ENCODE measurements at places on chromosomes 4 and X.

GRCh38 chr4:157075811-157076577 is at the start of gene GLRB:
Gene GLRB, plus strand, starts transcription at chr4:157076150. Its CDS starts 1,875 bp downstream, at chr4:157078025.
- DNase-seq: no peak

DNA sequence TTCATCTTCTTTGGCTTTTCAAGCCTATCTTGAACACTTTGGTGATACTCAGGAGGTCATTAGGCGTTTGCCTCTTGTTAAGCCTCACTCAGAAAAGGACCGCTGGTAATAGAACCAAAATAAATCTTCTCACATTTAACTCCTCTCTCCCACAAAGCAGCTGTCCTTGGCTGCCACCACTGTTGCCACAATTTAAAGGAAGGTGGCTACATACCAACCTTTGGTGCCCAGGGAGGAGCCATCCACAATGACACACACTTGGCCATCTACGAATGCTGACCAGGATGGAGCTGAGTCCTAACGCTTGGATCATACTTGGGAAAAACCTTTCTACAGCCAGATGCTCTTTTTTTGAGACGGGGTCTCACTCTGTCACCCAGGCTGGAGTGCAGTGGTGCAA is 210.2 kb downstream of the HS6ST2 start:
- DNase-seq: no peak

DNA sequence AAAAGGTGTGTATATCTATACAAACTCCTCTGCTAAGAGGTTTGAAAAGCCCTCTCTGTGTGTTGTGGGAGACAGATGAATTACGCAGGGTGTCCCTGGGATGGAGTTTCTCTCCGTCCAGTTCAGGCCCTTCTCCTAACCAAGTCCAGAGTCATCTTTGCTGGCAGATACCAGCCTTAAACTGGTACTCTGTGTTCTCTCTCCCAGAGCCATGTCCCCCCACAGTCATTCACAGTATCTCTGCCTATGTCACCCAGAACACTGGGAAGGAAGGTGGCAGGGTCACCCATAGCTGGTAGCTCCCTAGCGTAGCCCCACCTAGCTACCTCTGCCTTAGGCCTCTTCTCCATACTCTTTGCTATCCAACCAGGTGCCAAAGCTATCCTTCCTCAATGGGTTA is 8.9 kb downstream of the AMER1 start:
- DNase-seq: no peak

- no peak for DNase-seq
Measured at GRCh38 chr4:82371497-82371896, 2.3 kb downstream of the HNRNPD start.

DNA sequence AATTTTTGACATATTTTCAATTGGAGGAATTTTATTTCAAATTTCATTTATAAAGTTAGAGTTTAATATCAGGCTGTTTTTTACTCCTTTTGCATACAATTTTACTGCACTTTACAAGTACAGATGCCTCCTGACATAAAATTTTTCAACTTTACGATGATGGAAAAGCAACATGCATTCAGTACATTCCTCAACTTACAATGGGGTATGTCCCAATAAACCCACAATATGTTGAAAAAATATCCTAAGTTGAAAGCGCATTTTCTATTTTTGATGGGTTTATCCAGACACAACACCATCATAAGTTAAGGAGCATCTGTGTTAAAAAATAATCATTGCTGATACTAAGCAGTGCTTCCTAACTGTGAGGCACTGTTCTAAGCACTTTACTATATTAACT is 4.3 kb downstream of the KLHL5 start:
- no peak for DNase-seq

DNA sequence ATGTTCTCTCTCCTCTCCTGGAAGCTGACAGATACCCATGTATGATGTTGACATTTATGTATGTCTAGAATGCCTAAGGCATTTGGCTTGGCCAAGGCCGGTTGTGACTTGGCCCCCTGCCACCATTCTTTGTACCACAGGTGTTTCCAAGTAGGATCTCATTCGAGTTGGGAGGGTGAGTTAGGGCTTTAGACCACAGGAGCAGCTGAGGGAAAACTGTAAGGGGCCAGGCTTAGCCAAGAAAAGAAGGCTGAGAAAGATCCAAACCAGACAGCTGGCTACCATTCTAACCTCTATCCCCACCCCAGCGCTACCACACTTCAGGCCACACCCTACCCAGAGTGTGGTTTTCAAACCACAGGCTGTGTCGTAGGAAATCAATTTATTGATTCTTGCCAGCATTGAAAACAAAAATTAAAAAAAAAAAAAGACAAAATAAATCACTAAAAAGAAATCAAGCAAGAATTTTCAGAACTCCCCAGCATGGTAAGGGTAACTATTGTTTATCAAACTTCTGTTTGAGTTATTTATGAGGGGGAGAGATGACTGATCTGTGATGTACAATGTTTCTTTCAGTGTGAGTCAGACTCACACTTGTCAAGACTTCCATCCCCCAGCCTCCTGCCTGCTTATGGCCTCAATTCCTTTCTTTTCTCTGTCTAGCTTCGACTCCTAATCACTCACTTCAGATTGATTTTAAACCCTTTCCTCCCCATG is 9.9 kb downstream of the TMSB4X start:
- no peak for DNase-seq

- DNase-seq: no peak
Measured at GRCh38 chr4:141654098-141654497, 17.7 kb downstream of the IL15 start.

GRCh38 chrX:68550193-68550592 is 51.3 kb downstream of the YIPF6 start:
- no peak for DNase-seq

GRCh38 chrX:121000589-121000988 is 15.0 kb upstream of the CT47A1 start:
- DNase-seq: no peak

GRCh38 chrX:148412006-148412405 is 88.4 kb upstream of the AFF2 start:
- no peak for DNase-seq

DNA sequence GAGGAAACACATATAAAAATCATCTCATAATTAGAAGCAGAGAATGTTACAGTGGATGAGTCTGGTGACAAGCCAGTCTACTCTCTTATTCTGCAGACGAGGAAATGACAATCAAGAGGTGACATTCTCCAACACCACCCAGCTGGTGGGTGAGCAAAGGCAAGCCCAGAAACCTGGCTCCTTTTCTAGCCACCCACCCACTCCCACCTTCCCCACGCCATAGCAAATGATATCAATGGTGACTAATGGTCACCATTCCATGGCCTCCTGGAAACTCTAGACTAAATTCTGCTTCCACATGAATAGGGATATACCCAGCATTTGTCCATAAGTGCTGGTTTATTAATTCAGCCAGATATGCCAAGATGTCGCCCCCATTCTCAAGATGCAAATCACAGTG is 10.7 kb downstream of the SEL1L3 start:
- no peak for DNase-seq

DNA sequence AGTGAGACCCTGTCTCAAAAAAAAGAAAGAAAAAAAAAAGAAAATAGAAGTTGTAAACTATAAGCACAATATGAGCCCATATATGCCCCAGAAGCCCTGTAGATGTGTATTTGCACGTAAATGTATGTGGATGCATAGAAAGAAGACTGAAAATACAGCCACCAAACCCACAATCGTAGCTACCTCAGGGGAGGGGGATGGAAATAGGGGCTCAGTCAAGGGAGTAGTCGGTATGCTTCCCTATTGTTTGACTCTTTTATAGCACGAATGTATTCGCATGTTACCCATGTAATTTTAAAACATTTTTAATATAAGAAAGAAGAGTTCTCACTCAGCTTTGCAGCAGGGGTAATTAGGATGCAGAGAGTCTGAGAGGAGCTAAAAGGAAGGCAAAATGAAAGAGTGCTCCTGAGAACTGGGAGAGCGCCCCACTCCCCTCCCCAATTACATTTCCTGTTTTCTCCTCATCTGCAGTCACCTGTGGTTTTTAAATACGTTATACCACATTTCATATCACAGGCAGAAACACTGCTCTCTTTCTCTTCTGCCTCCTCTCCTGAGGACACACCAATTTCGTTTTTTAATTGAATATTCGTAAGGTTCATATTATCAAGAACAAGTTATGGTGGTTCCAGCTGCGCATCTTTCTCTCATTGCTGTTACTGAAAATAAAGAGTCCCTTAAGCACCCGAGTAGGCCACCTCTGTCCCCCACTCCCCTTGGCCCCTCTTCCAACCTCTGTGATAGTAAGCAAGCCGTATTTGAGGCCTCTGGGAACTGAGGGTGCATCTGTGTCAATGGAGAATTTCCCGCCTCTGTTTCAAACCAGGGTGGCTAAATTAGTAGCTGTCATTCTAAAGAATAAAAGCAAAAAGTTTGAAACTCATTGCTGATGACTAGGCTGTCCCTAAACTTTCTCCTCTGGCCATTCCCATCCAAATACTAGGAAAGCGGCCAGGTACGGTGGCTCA is 10.7 kb downstream of the SEPTIN6 start:
- DNase-seq: no peak

- no peak for DNase-seq
Measured at GRCh38 chr4:55082756-55083155, 42.6 kb downstream of the KDR start.

DNA sequence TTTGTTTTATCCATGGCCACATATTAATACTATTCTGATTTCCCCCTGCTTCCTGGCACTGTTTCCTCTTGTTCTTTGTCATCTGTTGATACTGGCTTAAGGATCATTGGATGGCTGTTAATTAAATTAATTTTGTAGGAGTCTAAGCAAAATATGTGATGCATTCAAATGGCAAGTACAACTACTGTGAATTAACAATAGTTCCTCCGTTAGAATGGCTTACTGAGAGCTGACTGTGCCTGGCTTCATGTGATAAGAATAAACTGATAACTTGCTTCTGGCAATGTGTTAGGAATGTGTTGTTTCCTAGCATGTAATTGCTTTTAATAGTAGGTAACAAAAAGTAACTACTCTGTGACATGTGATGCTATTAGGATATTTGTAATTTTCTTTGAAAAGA is 98.5 kb downstream of the RPA4 start:
- DNase-seq: no peak

- no peak for DNase-seq
Measured at GRCh38 chr4:100070868-100071267, 119.4 kb downstream of the DDIT4L start.

DNA sequence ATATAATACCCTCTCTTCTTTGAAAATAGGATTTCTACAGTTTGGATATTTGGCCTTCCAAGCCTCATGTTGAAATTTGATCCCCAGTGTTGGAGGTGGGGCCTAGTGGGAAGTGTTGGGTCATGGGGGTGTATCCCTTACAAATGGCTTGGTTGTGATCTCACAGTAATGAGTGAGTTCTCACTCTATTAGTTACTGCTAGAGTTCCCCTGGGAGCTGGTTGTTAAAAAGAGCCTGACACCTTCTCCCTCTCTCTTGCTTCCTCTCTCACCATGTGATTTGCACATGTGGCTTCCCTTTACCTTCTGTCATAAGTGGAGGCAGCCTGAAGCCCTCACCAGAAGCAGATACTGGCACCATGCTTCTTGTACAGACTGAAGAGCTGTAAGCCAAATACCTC is 73.9 kb downstream of the HDAC8 start:
- no peak for DNase-seq

DNA sequence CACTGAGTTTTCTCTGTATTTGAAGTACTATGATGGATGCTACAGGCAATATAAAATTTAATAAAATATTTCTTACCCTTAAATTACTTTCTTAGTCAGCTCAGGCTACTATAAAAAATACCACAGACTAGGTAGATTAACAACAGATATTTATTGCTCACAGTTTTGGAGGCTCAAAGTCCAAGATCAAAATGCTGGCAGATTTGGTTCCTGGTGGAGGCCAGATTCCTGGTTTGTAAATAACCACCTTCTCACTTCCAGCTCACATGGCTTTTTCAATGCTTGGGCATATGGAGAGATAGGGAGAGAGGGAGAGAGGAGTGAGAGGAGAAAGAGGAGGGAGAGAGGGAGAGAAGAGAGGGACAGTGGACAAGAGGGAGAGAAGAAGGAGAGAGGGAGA is 24.5 kb upstream of the PACRGL start:
- no peak for DNase-seq

DNA sequence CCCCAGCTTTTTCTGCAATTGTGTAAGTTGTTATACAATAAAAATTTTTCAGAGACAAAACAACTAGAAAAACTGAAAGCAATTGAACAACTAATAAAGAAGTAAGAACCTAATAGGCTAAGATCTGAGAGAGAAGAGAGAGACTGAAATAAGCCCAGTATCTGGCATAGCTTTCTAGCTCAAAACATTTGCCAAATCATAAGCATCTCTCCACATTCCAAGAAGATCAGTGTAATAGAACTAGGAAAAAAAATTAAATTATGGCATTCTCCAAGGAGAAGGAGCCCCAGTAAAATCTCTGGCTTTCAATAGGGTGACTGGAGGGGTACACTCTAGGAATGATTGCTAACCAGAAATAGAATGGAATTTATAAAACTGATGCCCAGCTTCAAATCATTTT is 19.0 kb upstream of the PPP3CA start:
- no peak for DNase-seq

- DNase-seq: no peak
Measured at GRCh38 chrX:3176439-3176820, 135.2 kb downstream of the ARSF start.

DNA sequence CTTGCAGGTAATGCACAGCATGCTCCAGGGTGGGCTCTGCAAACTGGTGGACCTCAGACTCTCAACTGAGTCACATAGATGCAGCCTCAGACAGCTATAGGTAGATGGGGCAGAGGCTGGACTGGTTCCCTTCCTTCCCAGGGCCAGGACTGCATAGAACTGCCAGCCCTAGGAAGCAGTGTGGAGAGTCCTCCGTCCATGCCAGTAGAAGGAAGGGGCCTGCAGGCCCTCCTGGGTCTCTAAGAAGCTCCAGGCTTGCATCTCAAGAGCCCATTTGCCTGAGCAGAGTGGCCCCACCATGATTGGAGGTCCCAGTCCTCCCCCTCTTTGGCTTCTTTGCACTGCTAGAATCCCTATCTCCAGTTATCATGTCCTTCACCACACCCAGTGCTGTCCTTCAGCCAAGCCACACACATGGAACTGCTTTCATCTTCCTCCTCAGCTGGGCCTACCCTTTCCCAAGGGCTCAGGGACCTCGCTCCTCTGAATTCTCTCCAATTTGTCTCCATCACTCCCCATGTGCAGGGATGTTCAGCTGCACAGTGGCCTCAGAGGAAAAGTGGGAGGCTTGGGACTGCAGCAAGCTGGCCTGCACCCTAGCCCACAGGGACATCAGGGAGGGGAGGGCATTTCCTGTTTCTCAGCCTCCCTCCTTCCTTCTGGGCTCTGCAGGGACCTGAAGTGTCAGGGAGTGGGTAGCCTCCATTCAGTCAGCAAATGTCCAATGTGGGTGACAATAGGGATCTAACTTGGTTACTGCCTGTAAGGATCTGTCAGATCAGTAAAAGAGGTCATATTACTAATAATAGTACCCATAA is 146.0 kb downstream of the PJA1 start:
- DNase-seq: no peak

GRCh38 chrX:47859686-47860085 is 23.0 kb downstream of the ZNF81 start:
- DNase-seq: no peak

- no peak for DNase-seq
Measured at GRCh38 chr4:5300283-5300682, 249.0 kb downstream of the STK32B start.

DNA sequence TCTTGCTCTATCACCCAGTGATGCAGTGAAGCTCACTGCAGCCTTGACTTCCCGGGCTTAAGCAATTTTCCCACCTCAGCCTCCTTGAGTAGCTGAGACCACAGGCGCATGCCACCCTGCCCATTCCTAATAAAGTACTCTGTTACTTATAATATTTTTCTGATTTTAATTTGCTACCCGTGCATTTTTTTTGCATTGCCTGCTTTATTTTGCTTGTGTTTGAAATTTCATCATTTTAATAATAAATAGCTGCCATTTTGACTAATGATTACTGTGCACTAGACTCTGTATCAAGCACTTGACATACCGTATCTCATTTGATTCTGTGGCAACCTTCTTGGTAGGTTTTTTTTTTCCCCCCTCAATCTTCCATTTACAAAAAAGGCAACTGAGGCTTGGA is 41.7 kb downstream of the FAM193A start:
- no peak for DNase-seq
